ENCODE measurements at places on chromosomes 3 and 15.

DNA sequence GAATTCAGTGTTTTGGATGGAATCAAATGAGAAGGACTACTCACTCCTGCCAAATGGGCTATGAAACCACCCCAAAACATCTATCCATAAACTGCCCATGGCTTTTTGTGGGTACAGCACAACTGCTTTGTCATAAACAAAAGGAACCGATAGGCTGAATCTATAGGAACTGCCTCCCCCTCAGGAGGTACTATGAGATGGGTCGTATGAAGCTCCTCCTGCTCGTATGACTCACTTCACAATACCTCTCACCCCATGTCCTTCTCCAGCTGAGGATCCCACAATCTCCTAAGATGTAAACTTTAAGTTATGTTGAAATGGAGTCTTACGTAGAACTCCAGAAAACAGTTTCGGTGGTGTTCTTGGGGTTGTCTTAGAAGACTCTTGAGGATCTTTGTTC is 129.9 kb upstream of the SAMMSON start:
- no peak for DNase-seq

GRCh38 chr3:115980709-115981108 is 357.4 kb downstream of the GAP43 start:
- no peak for DNase-seq

- no peak for DNase-seq
Measured at GRCh38 chr15:85318732-85319076, 61.7 kb upstream of the AKAP13 start.

DNA sequence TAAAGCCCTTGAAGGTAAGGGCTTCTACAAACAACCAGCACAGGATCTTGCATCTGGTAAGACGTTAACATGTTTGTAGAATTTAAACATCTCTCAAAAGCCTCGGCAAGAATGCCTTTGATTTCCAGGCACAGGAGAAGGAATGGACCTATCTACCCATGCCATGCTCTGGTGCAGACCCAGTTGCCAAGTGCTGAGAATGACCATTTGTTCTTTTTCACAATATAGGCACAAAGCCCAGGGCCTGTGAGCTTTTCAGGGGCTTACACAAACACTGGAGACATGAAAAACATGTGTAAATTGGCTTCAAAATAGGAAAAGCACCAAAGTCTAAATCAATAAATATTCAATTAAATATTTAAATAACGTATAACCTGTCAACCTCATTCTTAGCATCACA is 266.9 kb upstream of the TTC14 start:
- no peak for DNase-seq
